AG04449 (cell line): ENCODE measurements at places on chromosomes 12 and 14.

- DNase-seq = peak; percentile 73
Measured at GRCh38 chr14:61476754-61477410, 155.5 kb downstream of the PRKCH start.

DNA sequence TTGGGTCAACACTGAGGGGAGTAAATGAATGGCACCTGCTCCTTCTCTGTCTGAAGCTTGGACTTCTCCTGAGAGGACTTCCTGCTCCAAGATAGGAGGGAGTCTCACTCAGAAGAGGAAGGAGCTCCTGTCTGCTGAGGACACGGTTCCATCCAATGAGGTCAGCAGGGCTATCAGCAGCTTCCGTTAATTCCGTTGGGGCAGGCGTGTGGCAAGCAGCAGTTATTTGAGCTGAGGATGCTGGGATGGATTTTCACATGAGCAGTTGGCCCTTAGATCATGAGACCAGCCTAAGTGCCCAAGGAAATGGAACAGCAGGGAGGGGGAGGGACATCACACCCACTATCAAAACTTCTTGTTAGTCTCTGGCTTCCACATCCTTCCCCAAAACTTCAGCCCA lies 159.0 kb upstream of the PZP start:
- no peak for DNase-seq

- DNase-seq = no peak
Measured at GRCh38 chr12:83214185-83214584, 527.5 kb downstream of the TMTC2 start.

- no peak for DNase-seq
Measured at GRCh38 chr12:2324387-2324786, 271.6 kb downstream of the CACNA1C start.

DNA sequence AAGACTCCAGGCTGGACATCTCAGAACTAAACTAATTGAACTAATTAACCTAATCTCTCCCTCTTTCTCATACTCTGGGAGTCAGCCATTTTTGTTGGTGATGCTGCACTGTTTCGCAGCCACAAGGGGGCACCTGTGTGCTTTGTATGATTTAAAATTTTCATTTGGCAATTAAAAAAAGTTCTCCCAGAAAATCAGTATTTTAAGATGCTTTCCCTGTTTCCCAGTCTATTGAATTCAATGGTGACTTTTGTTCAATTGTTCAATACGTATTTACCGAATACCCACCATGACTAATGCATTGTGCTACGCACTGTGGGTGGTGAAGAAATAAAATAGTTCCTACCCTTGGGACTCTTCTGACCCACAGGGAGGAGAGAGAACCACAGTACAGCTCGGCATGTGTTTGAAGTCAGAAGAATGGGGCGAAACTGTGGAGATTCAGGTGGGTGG lies 63.7 kb downstream of the ZNF664 start:
- no peak for DNase-seq

GRCh38 chr12:56040963-56041551 lies 661 bp upstream of the RPS26 start:
- DNase-seq = no peak

GRCh38 chr14:40216976-40217375 lies 784.7 kb upstream of the FBXO33 start:
- DNase-seq = no peak

GRCh38 chr14:104436047-104436591 lies 143.4 kb upstream of the C14orf180 start:
- no peak for DNase-seq
